Stimulated activated CD4-positive, alpha-beta T cell treated with anti-CD3 and anti-CD28 coated beads, TNF-alpha, amount 100 ng/mL, for 1 hour (primary cell): ENCODE measurements at places on chromosomes 12 and 14.

- no peak for DNase-seq
Measured at GRCh38 chr12:126434412-126434985, 1369.3 kb downstream of the AACS start.

GRCh38 chr14:79352076-79352630, 859.2 kb downstream of the DIO2 start:
- DNase-seq: no peak

DNA sequence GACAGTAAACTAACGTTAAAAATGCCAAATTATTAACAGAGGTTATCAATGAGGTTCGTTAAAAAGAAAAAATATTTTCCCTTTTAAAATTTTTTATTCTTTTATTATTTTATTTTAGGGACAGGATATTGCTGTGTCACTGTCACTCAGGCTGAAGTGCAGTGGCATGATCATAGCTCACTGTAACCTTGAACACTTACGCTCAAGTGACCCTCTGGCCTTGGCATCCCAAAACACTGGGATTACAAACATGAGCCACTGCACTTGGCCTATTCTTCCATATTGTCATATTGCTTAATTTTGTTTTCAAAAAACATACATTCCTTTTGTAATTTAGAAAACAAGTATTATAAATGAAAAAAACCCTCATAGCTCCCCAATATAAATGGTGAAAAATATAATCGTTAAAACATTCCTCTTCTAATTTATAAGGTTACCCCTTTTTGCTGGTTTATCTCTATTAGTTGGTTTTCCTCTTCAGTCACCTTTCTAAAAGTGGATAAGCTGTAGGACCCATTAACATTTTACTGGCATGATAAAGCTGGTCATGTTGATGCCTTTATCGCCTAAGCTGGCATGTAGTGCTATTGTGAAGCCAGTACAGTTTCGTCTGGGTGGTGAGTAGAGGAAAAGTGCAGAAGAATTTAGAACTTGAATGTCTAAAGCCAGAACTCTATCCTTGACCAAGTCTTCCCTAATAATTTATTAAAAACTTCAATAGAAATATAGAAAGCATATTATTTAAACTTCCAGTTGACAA, 27.6 kb downstream of the PDE3A start:
- no peak for DNase-seq

GRCh38 chr12:108531929-108532848, 17.1 kb downstream of the FICD start:
- DNase-seq: no peak

- DNase-seq: no peak
Measured at GRCh38 chr12:2397356-2398045, 344.7 kb downstream of the CACNA1C start.

DNA sequence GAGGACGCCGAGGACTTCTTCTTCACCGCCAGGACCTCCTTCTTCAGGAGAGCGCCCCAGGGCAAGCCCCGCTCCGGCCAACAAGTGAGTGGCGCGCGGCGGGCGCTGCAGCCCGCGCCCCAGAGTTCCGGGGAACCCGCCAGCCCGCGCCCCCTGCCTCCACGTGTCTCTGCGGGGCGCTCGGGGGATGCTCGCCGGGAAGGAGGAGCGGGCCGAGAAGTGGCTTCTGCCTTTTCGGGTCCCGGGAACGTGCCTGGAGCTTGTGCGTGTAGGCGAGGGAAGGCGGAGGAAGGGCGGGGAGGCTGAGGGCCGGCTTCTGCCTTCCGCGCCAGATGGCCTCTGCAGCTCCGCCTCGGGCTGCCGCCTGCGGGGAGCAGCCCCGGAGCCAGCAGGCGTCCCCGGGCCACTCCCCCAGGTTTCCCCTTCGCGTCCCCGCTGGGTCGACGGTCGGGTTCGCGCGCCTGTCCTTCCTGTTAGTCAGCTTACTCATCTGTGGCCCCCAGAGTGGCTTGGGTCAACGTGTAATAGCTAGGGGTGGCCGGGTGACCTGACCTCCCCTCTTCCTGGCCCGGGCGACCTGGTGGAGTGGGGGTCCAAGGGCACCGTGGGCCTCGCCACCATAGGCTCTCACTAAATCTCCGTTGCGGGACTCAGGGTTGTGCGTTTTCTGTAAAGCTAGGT, 505 bp downstream of the RASSF3 start:
- DNase-seq: peak; percentile 53

DNA sequence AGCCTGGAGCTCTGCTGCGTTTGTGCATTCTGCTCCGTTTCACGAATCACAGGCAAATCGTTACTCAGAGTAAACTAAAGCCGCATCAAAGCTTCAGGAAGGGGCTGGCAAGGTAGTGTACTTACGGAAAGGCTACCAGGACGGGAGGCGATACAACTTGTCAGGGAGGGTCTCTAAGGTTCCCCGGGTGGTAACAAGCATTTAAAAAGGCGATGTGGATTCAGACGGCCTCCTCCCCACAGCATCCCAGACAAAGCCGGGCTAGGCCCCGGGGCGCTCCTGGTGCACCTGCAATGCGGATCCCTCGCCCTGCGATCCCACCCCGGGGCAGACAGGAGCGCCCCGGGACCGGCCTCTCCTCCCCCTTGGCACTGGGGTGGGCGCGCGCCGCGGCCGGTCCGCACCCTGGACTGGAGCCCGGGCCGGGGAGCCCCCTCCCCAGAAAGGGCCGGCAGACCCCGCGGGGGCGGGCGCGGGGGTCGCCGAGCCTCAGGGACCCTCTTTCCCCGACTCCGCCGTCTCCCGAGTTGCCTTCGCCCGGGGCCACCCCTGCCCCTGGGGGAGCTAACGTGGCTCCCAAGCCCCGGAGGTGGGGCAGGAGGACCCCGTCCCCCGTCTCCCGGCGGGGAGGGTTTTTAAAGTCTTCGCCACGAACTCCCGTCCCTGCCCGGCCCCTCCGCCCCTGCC, 718 bp downstream of the CCDC92 start:
- peak; percentile 2 for DNase-seq

DNA sequence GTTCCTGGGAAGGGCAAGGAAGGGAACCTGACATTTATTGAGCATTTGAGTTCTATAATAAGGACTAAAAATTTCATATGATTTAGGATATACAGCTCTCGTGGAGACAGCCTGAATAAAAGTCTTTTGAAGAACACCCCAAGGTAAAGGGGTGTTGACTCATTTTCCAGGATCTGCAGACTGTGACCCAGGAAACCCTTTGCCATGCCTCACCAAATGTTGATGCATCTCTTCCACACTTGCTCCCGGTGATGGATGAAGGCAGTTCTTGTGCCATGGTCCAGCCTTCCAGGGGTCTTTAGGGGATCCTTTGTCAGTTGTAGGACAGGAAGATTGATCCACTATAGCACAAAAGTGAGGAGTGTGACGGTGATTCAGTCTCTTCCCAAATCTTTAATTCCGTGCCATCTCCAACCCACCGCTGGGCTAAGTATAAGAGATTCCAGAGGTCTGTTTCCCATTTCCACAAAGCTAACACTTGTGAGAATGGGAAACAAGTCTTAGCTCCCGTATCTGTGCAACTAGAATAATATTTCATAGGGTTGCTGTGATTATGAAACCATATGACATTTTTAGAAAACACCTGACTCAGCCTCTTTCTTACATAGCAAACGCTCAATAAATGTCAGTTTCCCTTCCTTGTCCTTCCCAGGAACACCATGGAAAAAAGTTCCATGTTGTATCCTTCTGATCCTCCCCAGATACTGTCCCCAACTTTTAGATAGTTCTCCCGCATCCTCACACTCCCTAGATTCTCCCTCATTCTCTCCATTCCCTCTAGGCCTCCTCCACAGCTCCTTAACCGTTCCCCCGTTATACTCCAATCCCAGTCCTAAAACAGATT, 836 bp downstream of the AAAS start:
- DNase-seq: no peak

- no peak for DNase-seq
Measured at GRCh38 chr12:114399664-114400211, 6.2 kb downstream of the TBX5 start.

DNA sequence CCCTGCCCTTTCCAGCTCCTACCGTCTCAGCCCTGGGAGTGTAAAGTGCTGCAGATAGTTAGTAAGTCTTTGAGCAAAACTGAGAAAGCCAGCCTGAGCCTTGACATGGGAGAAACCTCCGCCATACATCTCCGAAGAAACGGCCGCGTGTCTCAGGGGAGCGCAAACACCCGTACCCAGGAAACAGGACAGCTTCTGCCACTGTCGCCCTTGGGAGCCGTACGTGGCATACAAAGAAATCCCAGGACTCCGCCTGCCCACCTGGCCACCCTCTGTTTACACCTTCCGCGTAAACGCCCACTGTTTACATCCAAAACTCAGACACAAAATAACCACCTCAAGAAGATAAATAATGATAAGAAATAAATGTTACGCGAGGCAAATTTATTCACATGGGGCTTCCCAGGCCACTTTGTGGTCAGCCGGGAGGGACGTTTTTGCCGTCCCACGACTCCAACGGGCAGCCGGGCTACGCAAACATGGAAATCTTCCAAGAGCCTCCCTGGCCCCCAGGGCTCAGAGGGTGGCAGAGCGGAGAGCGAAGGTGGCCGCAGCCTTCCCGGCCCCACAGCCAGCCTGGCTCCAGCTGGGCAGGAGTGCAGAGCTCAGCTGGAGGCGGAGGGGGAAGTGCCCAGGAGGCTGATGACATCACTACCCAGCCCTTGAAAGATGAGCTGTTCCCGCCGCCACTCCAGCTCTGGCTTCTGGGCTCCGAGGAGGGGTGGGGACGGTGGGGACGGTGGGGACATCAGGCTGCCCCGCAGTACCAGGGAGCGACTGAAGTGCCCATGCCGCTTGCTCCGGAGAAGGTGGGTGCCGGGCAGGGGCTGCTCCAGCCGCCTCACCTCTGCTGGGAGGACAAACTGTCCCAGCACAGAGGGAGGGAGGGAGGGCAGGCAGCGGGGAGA, at the start of gene BDKRB2:
TSS of gene BDKRB2 (plus strand) at position 689 of the 908 bp plus-strand sequence. CDS start 32,269 bp downstream, outside the sequence.
- DNase-seq: no peak

- no peak for DNase-seq
Measured at GRCh38 chr14:92759300-92759678, 10.9 kb upstream of the LGMN start.

GRCh38 chr12:14982991-14983390, 10.1 kb downstream of the PDE6H start:
- no peak for DNase-seq

DNA sequence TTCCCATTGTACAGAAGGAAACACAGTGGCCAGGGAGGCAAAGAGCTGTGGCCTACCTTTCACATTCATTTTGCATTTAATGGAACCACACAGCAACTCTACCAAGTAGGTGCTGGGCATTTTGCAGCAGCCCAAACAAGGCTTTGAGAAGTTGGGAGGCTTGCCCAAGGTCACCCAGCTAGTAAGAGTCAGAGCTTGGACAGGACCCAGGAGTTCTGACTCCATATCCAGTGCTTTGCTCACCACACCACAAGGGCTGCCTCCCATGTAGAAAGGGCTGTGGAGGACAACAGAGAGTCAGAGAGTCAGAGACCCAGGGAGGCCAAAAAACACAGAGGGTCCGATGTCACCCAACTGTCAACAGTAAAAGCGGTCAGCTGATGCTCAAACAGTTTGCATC, 400.2 kb downstream of the BCL11B start:
- DNase-seq: no peak

DNA sequence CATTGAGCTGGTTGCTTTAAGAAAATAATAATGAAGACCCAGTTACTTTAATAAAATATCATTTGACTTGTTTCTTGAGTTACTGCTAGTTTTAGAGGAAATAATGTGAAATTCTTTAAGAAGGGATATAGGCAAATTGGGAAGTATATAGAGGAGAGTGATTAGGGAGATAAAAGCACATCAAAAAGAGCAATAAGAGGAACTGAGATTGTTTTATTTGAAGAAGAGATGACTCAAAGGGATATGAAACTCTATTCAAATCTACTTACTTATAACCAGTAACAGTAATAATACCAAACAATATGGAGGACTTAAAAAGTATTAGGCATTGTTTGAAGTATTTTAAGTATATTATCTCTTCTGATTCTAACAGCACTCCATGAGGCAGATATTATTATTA, 37.1 kb downstream of the LRRK2 start:
- no peak for DNase-seq

DNA sequence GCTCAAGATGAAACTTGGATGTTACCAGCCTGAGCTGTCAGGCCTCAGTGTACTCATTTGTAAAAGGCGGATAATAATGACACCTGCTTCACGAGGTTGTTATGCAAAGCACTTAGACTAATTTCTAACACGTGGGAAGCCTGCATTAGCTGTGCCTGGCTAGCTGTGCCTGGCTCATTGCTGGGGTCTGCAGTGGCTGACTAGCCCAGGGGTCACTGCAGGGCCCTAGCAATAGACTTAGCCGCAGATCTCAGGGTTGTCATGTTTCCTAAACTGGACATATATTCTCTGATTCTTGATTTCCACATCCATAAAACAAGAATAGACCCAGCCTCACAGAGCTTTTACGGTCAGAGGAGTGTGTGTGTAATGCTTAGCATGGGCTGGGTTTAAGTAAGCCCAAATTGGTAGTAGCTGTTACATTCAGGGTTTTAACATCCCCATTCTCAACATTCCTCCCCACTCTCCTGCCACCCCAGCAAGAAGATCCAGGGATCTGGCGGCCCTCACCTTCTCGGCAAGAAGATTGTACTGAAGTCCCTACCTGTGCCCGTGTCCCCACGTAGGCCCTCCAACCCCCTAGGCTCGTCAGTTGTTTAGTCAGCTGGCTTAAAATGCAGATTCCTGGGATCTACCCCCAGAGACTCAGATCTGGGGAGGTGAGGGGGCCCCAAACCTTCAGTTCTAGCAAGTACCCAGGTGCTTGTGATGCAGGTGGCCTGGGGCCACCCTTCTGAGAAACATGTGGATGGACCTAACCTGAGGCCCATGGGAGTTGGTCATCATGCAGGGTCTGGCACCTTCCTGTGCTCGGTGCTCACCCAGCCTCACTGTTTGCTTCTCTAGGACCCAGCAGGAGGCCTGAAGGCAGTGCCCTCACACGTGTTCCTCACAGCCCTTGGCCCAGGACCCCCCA, 8.6 kb downstream of the NR4A1 start:
- DNase-seq: no peak

DNA sequence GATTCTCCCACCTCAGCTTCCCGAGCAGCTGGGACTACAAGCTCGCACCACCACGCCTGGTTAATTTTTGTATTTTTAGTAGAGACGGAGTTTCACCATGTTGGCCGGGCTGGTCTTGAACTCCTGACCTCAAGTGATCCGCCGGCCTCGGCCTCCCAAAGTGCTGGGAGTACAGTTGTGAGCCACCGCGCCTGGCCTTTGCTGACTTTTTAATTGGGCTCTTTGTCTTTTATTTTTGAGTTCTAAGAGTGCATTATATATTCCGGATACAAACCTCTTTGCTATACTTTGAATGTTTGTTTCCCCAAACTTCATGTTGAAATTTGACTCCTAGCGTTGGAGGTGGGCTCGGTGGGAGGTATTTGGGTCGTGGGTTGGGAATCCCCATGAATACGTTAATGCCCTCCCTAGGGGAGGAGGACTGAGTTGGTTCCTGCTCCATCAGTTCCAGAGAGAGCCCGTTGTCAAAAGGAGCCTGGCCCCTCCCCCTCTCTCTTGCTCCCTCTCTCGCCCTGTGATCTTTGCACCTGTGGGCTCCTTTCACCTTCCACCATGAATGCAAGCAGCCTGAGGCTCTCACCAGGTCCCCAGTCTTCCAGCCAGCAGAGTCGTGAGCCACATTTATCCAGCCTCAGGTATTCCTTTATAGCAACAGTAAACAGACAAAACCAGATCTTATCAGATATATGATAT, 103.2 kb upstream of the EVL start:
- DNase-seq: no peak
